ENCODE measurements at places on chromosomes 13 and 19.

DNA sequence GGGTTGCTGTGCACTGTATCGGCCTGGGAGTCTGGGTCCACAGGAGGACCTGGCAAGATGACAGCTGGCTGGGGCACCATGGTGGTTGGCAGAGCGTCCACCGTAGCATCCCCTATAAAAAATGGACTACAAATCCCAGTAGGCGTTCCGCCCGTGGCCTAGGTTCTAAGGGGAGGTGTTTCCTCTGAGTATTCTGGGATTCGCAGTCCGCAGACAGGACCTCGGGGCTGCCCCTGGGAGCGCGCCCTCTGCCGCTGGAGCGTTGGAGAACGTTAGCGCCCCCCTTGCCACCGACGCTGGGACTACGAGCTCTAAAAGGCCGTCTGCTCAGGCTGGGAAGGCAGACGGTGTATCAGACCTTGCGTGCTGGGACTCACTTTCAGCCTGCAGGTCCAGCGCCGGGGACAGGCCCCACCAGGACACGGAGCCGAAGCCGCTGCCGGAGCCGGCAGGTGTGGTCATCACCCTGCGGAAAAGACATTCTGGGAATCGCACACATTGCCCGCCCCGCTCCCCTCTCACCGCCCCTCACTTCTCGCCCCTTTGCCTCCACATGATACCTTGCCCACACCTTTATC is 372 bp downstream of the DNAAF3 start:
- peak; percentile 84 for DNase-seq

DNA sequence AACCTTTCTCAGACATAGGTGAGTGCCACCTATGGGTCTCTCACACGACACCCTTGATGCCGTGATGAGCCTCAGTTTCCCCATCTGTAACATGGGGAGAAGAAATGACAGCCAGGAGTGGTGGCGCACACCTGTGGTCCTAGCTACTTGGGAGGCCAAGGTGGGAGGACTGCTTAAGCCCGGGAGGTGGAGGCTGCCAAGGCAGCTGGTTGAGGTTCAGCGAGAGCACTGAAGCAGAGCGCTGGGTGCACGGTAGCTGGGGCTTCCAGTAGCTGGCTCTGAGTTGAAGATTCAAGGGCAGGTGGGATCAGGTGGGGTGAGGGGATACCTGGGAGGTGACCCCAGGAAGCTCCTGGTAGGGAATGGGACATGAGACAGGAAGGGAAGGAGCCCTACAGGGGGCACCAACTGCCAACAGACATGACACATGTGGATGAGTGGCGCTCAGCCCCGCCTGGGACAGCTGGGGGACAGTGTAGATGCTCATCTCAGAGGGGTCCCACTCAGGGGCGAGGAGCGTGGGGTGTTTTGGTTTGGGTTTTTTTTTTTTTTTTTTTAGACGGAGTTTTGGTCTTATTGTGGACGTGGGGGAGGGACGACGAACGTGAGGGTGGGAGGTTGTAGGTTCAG is 6.5 kb upstream of the SSBP4 start:
- DNase-seq, result no peak

DNA sequence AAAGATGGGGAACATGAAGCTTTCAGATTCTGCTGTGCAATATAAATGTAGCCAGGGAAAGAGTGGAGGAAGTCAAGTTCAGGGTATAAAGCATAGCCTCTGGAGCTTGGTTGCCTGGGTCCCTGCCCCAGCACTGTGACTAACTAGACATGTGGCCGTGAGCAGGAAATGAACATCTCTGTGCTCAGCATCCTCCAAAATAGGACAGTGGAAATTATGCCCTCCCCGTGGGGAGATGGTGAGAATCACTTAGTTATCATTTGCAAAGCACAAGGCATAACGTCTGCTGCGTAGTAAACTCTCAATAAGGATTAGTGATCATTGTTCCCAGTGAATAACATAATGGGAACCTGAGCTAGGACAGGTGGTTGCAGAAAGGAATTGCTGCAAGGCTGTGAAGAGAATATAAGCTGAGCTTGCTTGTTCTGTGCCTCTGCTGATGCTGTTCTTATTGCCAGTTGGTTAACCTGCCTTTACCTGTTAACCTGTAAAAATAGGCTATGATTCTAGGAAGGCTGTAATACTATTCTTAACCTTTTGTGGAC is 441.0 kb downstream of the COG6 start:
- no peak for DNase-seq

- DNase-seq, result peak; percentile 44
Measured at GRCh38 chr13:42041011-42041683, 7.3 kb upstream of the DGKH start.

DNA sequence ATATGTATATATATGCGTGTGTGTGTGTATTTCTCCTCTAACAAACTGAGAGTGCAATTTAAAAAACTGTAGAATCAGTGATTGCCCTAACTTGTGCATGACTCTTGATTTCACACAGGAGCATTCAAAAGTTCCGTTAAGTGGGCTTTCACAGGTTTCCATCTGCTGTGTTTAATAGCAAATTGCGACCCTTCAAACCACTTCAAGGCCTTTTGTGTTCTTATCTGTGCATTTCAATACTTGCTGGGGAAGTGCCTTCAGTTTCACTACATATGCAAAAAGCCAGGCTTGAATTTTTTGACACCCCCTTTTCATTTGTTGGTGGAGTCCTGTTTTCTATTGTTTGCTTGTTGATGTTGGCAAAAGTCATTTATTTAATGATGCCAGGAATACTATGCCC is 158.0 kb downstream of the TM9SF2 start:
- no peak for DNase-seq

- peak; percentile 70 for DNase-seq
Measured at GRCh38 chr13:43036351-43037250, 13.2 kb downstream of the DNAJC15 start.

DNA sequence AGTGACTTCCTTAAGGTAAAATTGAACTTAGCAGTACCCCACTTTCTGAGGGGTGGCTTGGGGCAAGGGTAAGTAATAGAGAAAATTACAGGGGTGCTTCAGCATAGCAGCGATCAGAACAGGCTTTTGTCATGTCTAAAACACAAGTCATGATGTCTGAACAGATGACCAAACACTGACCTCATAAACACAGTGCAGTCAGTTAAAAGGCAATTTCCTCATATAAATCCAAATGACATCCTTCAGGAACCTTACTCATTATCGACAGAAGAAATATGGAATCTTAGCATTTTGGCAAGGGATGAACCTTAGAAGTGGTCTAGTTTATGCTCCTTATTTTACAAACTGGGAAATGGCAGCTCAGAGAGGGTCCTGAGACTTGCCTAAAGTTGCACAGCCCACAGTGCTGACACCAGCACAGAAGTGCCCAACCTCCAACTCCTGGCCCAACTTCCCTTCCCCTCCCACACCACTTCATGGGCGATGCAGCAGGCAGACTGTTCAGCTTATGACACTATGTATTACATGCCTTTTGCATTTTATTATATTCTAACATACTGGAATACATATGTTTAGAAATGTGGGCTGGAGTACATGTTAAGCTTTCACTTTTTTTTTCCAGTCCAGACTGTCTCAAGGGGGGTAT is 3.6 kb downstream of the GJA3 start:
- no peak for DNase-seq

DNA sequence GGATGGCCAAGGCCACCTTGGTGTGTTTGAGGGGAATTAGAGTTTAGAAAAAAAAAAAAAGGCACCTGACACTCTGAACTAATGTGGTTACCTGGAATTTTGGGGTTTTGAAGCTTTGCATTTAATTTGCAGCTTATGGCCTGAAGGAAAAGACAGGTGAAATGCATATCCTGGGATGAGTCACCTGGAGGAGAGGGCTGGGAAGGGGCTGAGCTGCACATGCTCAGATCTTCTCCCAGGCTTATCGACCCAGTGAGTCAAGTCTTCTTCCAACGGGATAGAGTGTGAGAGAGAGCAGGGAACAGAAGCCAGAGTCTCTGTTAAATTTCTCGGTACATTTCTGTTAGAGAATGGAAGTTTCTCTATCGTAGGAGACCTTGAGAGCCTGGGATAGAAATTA is 29.7 kb upstream of the ALOX5AP start:
- DNase-seq, result peak; percentile 59

- DNase-seq, result no peak
Measured at GRCh38 chr13:40665126-40666044, 1.1 kb downstream of the FOXO1 start.
